ENCODE measurements at places on chromosomes 12 and 14.

- no peak for DNase-seq
Observed at GRCh38 chr12:85951823-85952222, 77.7 kb downstream of the NTS start.

DNA sequence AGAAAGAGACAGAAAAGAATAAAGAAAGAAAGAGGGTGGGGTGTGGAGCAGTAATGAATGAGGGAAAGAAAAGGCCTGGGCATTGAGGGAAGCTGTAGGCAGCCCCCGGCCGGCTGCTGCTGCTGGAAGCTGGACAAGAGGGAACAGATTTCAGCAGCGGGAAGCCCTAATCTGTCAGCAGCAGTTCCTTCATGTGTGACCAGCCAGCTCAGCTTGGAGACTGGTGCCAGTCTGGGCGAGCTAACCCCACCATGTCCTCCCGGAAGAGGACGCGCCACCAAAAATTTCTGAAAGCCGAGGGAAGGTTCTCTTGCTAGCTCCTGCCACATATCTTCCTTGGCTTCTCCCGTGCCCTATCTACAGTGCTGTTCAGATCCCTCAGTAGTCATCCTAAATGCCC is 236.8 kb downstream of the GRIN2B start:
- no peak for DNase-seq

DNA sequence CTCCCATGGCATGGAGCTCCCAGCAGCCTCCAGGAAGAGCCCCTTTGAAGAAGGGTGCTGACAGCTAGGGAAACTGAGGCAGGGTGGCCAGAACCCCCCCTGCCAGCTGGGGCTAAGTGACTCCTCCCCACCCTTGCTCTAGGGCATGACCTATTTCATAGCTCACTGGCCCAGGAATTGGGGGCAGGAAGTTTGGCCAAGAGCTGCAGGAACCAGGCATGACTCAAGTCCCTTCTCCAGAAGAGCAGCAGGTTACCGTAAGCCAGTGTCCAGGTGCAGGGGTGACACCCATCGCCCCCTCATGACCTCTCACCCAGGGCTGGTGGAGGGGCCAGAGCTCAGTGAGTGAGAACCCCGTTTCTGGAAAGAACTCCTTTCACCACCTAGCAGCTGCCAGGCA is 1.9 kb downstream of the RASAL1 start:
- DNase-seq = no peak

- peak; percentile 3 for DNase-seq
Observed at GRCh38 chr12:98385641-98386040, 129.7 kb upstream of the TMPO start.

GRCh38 chr14:99320105-99320572 is 48.1 kb upstream of the BCL11B start:
- no peak for DNase-seq

DNA sequence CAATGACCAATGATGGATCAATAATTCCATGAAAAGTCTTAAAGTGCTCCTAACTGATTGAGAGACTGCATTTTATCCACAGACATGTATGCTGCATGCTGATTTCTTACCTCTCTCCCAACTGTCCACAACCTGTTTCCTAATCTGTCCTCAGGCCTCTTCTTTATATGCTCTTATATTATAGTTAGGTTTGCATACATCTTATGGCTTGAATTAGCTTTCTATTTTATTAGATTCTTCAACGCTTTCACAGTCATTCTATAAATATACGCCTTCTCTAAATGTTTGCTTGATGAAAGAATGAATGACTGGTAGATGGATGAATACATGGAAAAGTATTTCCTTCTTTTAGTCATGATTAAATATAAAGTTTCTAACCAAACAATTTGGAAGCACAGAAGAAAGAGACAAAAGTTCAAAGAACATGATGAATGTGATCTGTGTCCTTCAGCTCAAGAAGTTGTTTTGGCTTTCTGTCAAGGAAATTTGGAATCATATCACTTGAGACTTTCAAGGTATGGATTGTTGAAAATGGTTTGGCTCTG is 91.8 kb upstream of the NPAS3 start:
- DNase-seq = no peak

GRCh38 chr12:48203192-48203591 is at the start of gene OR10AD1:
Gene OR10AD1 (minus strand): TSS chr12:48203292. CDS start chr12:48203292, 0 bp downstream.
- DNase-seq = no peak

DNA sequence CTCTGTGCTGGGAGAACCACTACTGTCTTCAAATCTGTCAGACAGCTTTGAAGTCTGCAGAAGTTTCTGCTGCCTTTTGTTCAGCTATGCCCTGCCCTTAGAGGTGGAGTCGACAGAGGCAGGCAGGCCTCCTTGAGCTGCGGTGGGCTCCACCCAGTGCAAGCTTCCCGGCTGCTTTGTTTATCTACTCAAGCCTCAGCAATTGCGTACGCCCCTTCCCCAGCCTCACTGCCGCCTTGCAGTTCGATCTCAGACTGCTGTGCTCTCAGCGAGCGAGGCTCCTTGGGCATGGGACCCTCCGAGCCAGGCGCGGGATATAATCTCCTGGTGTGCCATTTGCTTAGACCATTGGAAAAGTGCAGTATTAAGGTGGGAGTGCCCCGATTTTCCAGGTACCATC is 25.1 kb upstream of the KLRB1 start:
- no peak for DNase-seq

DNA sequence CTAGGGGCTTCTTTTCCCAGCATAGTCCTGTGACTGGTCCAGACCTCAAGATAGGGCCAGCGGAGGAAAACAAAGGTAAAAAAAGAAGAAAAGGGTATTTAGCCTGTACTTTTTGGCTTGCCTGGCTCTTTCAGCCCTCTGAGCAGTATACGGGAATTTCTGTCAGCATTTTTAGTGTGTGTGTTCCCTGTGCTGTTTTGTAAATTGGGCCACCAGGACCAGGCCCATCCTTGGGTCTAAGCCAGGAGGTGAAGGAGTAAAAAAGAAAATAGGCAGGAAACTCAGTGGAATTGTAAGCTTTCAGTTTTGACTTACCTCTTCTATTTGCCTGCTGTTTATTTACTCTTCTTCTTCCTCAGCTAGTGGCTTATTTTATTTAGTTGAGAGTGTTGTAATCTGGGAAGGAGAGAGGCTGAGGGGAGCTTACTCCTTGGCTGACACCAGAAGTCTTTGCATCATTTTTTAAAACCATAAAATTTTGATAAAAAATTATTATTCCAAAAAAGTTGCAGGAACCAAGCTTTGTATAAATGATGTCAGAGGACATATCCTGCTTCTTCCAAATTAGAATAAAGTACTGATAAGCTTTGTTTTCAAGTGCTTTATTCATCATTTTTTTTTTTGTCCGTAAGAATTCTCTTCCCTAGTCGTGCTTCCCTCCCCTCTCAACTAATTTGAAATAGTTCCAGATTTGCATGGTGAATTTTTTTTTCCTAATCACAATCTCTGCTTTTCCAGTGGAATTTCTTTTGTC is 63.7 kb downstream of the DIP2B start:
- DNase-seq = no peak

DNA sequence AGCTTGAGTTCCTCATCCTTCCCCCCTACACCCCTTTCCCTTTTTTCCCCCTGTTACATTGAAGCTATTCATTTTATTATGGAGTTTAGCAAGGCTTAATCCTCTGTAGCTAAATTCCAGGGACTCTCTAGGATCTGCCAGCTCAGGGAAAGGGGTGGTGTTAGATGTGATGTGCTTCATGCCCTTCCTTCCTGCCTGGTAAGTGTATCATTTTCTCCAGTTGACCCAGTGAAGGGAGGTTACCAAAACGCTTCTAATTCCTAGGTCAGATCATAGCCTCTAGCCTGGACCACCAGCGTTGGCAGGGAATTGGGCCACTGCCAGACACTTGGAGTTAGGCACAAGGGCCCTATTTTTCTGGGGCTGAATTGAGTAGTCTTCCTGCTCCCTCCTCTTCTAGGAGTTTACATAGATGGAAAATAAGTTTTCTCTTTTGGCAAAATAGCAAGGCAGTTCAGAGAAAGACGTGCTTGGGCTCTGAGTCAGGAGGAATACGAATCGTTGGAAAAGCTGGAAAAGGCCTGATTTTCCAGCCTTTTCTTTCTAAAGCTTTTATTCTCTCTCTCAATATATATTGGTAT is 88.3 kb downstream of the NPAS3 start:
- DNase-seq = no peak

GRCh38 chr14:26415618-26416123 is 182.2 kb downstream of the NOVA1 start:
- DNase-seq = no peak

- no peak for DNase-seq
Observed at GRCh38 chr12:10042167-10042566, 11.7 kb downstream of the CLEC9A start.

DNA sequence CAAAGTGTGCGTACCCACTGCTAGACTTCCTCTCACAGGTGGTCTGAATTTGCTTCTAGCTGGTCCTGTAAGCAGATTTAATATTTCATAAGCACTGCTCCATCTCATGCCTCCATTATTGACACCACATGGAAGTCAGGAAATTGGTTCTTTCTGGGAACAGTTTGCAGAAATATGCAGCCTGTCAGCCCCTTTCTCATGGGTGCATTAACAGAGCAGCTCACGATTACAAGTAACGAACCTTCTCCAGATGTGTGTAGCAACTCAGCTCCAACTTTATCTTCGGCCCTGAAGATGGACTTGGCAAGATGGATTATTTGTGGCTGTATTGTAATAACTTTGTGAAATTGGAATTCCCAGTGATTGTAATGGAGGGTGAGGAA is 214.5 kb upstream of the DDHD1 start:
- no peak for DNase-seq

DNA sequence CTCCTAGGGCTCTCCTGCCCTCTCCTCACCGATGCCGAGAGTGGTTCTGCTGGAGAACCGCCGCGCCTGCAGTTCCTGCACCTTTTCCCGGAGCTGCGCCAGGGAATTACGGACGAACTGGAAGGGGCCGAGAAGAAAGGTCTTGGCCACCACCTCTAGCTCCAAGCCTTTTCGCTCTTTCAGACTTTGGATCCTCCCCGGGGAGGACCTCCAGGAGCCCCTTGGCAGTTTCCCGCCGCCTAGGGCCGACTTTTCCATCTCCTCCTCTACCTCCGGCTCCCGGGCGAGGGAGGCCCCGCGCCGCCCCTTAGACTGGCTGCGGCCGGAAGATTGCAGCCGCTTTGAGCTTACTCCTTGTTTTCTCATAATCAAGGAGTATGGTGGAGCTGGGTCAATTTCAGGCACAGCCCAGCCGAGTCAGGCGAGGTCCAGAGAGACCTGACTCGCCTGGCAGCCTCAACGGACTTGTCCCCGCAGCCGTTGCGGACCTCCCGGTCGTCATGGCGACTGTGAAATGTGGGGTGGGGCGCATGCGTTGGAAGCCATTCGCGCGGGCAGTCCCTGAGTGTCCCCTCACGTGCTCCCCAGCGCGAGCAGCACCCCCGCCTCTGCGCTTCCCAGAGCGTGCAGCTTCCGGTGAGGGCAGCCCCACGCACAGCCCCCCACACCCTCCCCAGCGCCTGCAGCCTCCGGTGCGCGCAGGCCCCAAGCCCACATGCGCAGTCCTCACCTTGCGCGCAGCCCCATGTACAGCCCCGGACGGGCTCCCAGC is at the start of gene DPY19L2:
Gene DPY19L2, minus strand, starts transcription at position 466 of the 772 bp plus-strand sequence. Its CDS starts 100 bp downstream, at position 366.
- DNase-seq = peak; percentile 61

- no peak for DNase-seq
Observed at GRCh38 chr14:26255213-26255612, 342.6 kb downstream of the NOVA1 start.

DNA sequence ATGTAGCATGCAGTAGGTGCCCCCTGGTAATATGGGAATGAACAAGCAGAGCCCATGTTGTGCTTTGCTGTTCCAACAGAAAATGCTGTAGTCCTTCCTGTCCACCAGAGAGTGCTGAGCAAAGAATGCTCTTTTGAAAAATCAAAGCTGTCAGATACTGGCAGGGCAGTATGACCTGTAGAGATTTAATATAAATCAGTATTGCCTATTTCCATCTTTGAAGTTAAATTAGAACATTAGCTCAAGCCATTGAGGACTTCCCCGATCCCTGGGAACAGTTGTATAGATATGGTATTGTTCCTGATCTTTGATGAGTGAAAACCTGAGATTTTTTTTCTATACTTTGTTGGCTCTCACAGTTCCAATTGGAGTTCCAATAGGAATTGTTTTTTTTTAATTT is 13.0 kb downstream of the TTC8 start:
- no peak for DNase-seq

- no peak for DNase-seq
Observed at GRCh38 chr12:112133418-112133817, 8.1 kb downstream of the TRAFD1 start.

DNA sequence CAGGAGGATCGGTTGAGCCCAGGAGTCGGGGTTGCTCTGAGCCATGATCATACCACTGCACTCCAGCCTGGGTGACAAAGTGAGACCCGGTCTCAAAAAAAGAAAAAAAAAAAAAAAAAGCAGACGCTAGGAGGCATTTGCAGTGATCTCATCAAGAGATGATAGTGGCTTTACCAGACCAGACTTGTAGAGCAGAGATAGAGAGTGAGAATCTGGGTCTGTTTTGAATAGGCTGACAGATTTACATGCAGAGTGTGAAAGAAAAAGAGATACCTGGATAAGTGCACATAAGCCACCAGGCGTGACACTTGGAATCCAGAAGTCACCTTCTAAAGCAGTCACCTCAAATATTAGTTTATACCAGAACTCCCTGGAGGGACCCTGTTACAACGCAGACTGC is 21.1 kb upstream of the FLRT2 start:
- DNase-seq = no peak

DNA sequence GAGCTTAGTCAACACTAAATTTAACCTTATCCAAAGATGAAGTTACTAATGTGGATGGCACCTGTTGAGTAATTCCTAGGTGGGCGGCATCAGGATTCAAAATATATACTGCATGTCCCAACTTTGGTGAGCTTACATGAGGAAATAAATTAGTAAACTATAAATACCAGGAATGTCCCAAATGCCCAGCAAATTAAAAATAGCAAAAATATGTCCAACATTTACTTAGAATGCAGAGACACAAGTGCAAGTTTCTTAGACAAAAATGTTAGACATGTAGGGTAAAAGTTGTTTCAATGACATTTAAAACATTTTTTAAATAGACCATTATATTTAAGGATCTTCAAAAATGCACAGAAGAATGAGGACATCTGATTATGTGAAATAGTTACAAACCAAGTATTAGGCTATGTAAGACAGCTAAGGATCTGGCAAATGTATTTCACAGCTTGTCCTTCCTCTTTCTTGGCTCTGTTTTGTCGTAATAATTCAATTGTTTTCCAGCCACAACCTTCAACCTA is 115.9 kb downstream of the NAV3 start:
- DNase-seq = no peak

GRCh38 chr12:82862876-82863649 is 176.4 kb downstream of the TMTC2 start:
- DNase-seq = no peak

DNA sequence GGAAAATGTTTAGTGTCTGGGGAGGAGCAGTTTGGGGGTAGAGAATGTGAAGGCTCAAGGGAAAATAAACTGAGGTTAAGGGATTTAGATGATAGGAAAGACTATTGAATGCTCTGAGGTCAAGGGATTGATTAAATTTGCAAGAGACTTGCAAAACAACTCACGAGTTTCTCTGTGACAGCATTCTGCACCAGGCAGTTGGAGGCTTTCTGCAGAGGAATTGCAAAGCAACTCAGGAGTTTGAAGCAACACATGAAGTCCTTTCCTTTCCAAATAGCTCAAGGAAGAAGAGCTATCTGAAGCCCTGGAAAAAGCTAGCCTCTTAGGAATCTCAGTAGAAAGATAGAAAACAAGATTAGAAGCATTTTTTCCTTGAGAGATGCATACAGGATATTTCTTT is 23.9 kb downstream of the SLC7A8 start:
- DNase-seq = no peak

- DNase-seq = no peak
Observed at GRCh38 chr12:121543786-121544185, 37.0 kb downstream of the KDM2B start.
